NCI-H1092 treated with DMSO at 0.1 percent for 48 hours (cell line): ENCODE measurements at places on chromosomes 2 and 18.
A peak's percentile ranks its signal among the peaks of the same experiment; 100 is the strongest.

- no peak for DNase-seq
Observed at GRCh38 chr18:26322890-26323653, 96.8 kb downstream of the TAF4B start.

GRCh38 chr2:225458431-225459117 lies 59.1 kb downstream of the NYAP2 start:
- DNase-seq = no peak

DNA sequence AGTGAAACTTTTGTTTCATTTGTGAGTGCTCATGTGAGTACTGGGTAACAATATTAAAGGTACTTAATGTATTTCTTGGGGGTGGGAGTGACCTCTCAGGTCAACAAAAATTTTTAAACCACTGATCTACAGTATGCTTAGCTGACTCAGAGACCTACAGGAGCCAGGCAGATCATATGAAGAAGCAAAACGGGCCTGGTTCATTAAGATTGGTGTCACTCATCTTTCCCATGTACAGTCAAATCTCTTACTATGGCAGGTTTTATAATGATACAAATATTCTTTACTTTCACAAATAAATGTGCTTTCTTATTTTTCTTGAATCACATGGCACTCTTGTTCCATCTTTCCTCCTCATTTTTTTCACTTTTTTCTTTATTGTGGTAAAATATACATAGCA lies 7.7 kb upstream of the TMSB10 start:
- DNase-seq = no peak

GRCh38 chr2:6944555-6944954 lies 27.3 kb downstream of the RNF144A start:
- DNase-seq = no peak

- DNase-seq = no peak
Observed at GRCh38 chr2:215028231-215028630, 110.2 kb downstream of the ABCA12 start.

DNA sequence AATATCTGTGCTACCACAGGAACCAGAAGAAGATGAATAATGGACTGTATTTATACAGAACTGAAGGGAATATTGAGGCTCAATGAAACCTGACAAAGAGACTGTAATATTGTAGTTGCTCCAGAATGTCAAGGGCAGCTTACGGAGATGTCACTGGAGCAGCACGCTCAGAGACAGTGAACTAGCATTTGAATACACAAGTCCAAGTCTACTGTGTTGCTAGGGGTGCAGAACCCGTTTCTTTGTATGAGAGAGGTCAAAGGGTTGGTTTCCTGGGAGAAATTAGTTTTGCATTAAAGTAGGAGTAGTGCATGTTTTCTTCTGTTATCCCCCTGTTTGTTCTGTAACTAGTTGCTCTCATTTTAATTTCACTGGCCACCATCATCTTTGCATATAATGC lies 1399.9 kb downstream of the DPP10 start:
- DNase-seq = no peak

DNA sequence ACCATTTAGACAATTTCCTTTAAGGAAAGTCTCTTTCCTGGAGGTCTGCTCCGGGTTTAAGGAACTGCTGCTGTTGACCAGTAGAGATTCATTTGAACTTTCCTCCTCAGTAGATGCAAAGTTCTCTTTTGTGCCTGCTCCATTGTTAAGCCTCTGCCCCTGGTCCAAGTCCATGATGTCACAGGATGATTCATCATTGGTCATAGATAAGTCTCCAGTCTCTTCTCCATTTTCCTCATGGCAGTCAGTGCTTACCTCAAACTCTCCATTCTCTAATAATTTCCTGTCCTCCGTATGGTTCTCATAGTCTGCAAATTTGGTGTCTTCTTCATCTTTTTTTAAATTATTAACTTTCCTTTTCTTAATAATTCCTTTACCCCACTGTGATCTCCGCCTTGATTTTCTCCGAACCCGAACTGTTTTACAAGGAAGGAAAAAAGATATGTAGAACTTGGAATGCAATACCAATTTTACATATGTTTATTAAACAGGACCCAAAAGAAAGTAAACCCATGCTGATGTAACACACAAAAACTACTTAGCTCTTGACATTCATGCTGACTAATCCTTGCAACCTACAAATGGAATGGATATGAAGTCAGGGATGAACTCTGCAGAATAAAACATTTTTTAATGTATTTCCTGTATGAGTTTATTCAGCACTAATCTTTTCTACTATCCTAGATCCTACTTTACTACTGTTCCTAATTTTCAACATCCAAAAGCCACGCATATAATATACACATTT lies 169.1 kb downstream of the ATAD2B start:
- no peak for DNase-seq

GRCh38 chr2:11343650-11344341 lies 640 bp downstream of the ROCK2 start:
- DNase-seq = peak; percentile 31

DNA sequence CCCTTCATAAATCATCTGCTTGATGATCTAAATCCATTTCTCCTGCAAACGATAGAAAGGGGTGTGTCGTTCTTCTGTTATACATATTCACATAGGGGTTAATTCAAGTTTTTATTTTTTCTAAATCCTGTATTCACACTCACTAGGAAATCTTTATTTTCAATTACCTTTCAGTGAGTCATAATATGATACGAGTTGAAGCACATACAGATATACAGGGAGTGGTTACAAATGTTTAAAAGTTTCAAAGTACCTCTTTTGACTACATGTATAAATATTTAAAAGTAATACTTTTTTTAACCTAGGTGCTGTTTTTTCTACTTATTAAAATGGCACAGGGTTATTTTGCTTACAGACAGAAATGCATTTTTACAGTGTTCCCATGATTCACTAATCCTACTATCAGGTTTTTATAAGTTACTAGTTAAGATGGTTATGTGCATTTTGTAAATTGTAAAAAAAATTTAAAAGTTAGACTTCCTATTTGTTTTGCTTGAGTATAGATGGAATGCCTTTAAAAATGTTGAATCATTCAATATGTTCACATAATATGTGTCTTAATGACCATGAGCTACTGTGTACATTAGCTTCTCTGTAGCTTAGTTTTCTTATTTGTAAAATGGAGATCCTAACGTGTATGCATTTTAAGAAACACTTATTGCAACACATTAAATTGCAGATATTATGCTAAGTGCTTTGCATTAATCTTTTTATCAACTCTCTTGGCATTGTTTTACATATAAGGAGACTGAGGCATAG lies 1378.1 kb downstream of the DSC3 start:
- DNase-seq = no peak

GRCh38 chr2:202042444-202042843 lies 8.8 kb downstream of the FZD7 start:
- DNase-seq = no peak
